ENCODE measurements at places on chromosomes 1 and 21.
A peak's percentile ranks its signal among the peaks of the same experiment; 100 is the strongest.

- DNase-seq: no peak
These were observed 48.8 kb downstream of the WARS2 start for GRCh38 chr1:119091618-119092017.

GRCh38 chr1:54111624-54112023 lies 41.2 kb downstream of the CDCP2 start:
- DNase-seq: no peak

DNA sequence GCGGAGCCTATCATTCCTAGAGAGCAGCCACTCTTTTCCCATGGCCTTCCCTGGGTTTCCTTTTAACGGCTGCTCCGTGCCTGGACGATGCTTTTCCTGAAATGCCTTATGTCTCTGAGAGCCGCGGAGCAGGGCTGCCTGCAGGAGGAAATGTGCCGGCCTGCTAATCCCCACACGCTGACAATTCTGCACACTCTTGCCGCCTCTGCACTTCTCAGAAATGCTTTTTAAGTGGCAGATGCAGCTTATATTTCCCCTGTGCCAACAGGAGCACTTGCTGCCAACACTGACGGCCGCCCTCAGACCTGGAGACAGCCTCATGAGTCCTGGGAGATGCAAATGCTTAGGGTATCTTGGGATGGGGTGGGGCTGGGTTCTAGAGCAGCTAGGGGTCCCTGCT lies 253.2 kb downstream of the GRIK3 start:
- DNase-seq: no peak

DNA sequence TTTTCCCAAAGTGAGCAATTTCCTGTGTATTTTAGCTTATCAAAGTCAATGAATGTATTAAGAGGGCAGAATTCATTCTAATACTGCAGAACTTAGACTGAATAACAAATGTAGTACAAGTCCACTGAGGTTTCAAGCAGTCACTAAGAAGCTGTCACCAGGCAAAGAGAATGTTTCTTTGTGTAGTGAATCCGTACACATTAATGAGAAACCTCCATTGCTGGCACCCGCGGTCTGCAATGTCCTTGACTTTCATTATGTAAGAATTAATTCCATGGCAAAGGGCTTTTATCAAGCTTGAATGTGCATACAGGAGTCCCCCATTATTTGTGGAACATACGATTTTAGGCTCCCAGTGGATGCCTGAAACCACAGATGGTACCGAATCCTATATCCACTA lies 719.5 kb upstream of the TMPRSS15 start:
- no peak for DNase-seq

DNA sequence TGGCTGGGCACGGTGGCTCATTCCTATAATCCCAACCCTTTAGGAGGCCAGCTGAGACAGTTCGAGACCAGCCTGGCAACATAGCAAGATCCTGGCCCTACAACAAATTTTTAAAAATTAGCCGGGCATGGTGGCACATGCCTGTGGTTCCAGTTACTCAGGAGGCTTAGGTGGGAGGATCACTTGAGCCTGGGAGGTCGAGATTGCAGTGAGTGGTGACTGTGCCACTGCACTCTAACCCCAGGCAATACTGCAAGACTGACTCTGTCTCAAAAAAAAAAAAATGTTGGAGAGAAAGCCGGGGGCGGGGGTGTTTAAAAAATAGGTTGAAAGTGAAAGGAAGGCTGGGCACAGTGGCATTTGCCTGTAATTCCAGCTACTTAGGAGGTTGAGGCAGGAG lies 16.5 kb downstream of the CLDN19 start:
- DNase-seq: no peak

- DNase-seq: peak; percentile 46
These were observed 1.8 kb upstream of the EXTL1 start for GRCh38 chr1:26019641-26020315.

GRCh38 chr1:169260478-169261151 lies 107.0 kb downstream of the NME7 start:
- DNase-seq: no peak

- no peak for DNase-seq
These were observed 19.2 kb upstream of the RGS8 start for GRCh38 chr1:182703539-182703938.

GRCh38 chr1:39907528-39908453 lies 6.1 kb upstream of the MYCL start:
- DNase-seq: no peak

DNA sequence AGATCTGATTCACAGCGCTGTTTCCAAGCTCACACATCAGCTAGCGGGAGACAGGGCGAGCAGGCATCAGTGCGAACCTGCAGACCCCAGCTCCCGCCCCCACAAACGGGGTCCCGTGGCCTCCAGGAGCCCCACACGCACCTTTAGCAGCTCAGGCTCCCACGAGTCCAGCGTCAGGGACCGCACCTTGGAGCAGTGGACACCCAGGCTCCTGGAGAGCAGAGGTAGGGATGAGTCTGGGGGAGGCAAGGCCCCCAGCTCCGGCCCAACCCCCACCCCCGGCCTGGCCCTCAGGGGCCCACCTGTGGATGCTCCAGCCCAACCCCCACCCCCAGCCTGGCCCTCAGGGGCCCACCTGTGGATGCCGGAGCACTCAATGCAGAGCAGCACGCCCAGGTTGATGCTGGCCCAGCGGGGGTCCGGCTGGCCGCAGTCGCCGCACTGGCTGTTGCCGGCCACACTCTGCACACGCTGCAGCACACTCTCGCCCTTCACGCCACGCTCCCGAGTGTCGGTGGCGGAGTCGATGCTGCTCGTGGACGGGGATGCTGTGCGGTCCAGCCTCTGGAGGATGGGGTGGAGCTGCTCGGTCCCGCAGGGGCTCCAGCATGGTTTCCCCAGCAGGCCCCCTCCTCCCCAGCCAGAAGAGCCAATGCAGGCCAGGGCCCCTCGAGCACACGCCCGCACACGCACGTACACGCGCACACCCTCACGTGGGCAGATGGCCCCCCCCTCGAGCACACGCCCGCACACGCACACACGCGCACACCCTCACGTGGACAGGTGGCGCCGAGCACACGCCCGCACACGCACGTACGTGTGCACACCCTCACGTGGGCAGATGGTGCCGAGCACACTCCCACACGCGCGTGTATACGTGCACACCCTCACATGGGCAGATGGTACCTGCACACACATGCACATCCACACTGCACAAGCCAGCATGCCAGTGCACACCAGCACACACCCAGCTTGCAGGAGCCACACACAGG lies 11.4 kb downstream of the ACAP3 start:
- no peak for DNase-seq

DNA sequence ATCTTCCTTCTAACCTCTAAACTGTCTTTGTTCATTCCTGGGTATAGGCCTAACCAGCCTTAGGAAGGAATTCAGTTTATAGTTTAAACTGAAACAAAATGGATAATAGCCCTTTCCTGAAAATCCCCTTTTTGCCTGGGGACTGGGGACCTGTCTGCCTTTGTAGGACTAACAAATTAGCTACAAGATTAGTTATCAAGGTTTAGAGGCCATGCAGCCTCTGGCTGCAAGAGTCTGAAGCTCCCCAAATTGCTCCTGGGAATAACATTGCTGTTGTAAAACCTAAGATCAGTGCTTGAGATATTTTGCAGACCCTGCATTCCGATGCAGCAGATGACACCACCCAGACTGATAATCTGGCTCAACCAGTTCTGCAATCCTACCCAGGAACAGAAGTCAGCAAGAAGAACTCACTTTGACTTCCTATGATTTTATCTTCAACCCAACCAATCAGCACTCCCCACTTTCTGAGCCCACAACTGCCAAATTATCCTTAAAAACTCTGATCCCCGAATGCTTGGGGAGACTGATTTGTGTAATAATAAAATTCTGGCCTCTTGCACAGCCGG lies 96.6 kb upstream of the ETV3 start:
- no peak for DNase-seq

DNA sequence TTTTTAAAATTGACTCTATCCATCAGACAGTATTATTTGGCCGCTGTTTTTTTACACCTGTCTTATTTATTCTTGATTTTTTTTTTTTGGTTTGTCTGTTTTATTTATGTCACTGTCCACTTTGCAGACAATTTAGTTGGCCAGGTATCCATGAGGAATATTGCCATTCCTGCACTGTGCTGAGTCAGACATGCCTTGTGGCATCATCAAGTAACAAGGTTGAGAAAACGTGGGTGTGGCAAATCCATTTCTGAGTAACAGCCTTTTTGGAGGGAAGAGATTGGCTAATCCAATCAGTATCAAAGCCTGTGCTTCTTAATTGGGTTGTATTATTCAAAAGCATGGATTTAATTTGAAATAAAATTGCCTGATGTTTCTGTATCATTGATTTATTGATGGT lies 463.1 kb downstream of the USP25 start:
- DNase-seq: no peak

DNA sequence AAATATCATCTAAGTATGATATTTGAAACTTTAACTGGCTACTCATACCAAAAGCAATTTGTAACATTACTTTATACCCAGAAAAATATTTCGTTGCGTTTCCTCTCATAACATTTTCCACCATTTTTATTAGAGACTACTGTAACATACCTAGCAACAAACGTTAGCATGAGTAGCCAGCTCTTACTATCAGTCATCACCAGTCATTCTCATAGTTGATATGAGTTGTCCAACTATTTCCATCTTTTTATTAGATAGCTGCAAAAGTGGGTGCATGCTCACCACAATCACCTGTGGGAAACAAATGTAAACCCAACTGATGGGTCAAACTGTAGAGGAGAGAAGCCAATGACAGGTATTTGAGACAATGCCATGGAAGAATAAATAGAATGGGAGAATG lies 114.6 kb downstream of the AKT3 start:
- no peak for DNase-seq

DNA sequence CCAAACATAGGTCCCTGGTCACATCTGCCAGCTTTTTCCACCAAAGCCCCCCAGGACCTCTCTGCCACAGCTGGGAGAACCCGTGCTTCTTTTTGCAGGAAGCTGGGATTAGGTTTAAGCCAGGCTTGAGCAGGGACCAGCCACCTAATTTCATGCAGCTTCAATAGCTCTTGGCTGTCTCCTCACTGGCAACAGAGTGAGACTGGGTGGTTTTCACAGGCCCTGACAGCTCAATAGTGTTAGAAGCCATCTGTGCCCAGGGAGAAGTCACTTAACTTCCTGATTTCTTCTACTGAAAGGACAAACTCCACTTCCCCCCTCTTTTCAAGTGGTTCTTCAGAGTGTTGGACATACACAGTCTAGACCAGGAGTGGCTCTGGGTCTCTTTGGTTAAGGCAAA lies 20.4 kb upstream of the SRSF4 start:
- DNase-seq: no peak

DNA sequence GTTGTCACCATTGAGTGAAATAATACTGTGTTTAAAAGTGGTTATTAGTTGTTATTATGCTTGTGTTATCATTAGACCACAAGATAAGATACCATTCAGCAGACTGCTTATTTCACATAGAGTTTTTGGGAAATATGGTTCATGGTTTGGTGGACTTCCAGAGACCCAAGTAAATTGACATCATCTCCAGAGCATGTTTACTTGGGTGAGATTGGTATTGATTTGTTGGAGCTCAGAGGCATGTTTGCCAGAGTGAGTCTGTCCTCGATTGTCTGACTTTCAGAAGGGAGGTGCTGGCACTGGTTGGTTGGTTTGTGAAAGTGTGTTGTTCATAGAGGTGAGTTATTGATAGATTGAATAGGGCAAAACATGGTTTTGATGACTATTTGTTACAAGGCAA lies 291.4 kb downstream of the TGFB2 start:
- DNase-seq: no peak

- no peak for DNase-seq
These were observed 3.7 kb downstream of the RNF19B start for GRCh38 chr1:32960819-32961355.

GRCh38 chr1:152907686-152908601 lies at the start of gene IVL:
Gene IVL, plus strand, starts transcription at chr1:152908546. Its CDS starts 1,252 bp downstream, at chr1:152909798.
- no peak for DNase-seq

DNA sequence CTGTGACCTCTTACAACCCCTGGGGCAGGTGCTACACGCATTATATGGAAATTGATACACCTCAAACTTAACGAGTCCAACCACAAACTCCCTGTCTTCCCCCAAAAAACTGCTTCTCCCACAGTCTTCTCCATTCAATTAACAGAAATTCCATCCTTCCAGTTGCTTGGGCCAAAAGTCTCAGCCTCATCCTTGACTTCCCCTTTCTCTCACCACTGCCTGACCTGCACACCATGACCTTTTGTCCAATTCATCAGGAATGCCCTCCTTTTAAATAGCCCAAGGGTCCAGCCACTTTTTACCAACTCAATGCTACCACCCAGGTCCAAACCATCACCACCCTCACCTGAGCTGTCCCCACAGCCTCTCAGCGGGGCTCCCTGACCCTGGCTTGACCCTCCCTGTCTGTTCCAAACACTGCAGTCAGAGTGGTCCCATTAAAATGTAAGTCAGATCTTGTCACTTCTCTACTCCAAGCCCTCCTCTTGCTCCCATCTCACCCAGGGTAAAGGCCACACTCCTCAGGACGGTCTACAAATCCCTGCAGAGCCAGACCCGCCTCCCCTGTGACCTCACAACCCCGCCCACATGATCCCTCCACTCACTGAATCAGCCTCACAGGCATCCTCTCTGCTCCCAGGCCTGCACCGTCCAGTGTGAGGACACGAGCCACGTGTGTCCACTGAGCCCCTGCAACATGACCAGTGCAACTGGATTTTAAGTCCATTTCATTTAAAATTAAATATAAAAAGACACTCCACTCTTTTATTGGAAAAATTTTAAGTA lies 18.5 kb downstream of the KCNN3 start:
- no peak for DNase-seq

DNA sequence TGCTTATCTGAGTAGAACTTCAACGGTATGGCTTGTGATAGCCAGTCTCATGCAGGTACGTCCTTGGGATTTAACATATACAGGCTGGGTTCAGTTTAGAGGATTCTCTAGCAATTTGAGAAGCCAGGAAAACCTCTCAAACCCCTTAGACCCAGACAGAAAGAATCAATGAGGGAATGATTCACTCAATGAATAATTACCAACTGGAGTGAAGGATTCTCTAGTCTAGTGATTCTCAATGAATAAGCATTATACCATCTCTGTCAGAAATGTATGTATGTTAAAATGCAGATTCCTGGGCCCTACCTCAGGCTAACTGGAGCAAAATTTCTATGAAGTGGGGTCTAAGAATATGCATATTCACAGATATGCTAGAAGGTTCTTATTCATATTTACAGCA lies 54.5 kb upstream of the APP start:
- no peak for DNase-seq

DNA sequence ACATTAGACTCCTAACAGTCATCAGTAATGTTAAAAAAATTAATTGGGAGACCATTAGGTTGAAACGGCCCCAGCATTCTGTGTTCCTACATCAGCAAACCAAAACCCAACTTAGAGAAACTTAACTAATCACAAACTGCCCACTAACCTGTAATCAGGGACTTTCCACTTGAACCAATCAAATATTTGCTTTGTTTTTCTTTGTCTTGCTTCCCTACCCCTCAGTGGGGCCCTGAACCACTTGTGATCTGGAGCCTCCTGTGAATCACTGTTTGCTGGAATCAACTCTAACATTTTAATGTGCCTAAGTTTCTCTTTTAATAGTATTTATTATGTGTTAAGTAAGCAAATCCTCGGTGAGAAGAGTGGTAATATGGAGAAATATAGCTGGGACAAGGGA lies 64.0 kb downstream of the ABCA4 start:
- no peak for DNase-seq
